Right lobe of liver (tissue), 6 donors: ENCODE measurements at places on chromosomes 12 and 14. TPM values are rescaled to one million over a fixed set of nuclear protein-coding genes. Genes with fewer than 3 reads are reported as not detected.

The CLEC7A gene
- total RNA-seq: 9.5 TPM

- no peaks in the 10 kb centered on the region for H3K36me3 ChIP-seq
- no peak overlapping the region for H3K4me3 ChIP-seq
- no peak overlapping the region for H3K27ac ChIP-seq
Measured at GRCh38 chr12:24921251-24922038, 27.5 kb downstream of the BCAT1 start.

DNA sequence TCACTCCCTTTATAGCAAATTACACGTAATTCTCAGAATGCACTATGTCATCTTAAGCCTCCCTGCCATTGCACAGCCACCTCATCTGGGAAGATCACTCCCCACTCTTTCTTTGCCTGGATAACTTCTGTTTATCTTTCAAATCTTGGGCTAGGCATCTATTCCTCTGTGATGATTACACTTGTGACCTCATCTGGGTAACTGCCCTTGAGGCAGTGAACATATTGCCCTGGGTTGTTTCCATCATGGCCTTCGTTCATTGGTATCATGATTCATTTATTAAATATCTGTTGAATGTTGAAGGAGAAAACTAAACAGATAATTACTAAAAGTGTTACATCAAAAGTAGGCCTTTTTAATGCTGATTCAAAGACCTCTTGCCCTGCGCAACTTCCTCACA lies 26.2 kb upstream of the PDE3A start:
- H3K27ac ChIP-seq: no peak overlapping the region
- no peaks in the 10 kb centered on the region for H3K27me3 ChIP-seq
- H3K4me3 ChIP-seq: no peak overlapping the region

GRCh38 chr12:63869656-63870055 lies 25.2 kb downstream of the SRGAP1 start:
- DNase-seq: no peak
- H3K27me3 ChIP-seq: no peaks in the 10 kb centered on the region
- no peaks in the 10 kb centered on the region for H3K4me1 ChIP-seq
- H3K27ac ChIP-seq: no peak overlapping the region
- H3K4me3 ChIP-seq: no peak overlapping the region

DNA sequence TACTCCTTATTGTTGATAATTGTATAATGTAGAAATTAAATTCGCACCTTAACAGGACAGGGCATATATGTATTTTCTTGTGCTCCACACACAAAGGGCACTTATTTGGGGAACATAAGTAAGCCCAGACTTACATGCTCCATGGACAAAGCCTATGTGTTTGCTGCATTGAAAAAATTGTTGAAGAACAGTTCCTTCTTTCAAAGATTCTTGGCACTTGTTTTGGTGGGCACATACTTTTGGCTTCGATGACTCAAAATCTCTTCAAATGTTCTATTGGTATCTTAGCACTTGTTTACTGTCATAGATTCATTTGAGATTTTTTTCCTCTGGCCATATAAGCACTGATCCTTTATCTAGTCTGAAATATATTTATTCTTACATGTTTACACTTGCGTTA lies 1.4 kb upstream of the MAP4K5 start:
- DNase-seq: no peak
- no peak overlapping the region for H3K4me3 ChIP-seq
- no peaks in the 10 kb centered on the region for H3K36me3 ChIP-seq
- H3K27me3 ChIP-seq: no peaks in the 10 kb centered on the region

DNA sequence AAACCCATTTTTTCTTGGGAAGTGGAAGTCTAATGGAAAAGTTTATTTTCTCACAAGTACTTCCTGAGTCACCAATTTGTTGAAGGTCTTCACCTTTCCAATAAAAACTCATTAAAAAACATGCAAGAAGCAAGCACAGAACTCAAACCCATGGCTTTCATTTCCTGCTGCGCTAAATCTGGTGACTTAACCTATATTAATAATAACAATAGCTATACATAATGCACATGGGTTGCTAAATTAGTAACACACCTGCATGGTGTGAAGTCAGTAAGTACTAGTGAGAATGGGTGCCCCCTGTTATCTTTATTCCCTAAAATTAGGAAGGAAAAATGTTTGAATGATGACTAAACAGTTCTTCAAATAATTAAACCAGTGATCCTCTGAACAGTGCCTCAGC lies 52.3 kb downstream of the PPP2R5C start:
- no peak overlapping the region for H3K4me3 ChIP-seq
- H3K27me3 ChIP-seq: no peaks in the 10 kb centered on the region
- no peak for DNase-seq
- no peak overlapping the region for H3K27ac ChIP-seq

- no peak overlapping the region for H3K27ac ChIP-seq
- no peaks in the 10 kb centered on the region for H3K27me3 ChIP-seq
- peaks cover 2% of the 10 kb centered on the region for H3K4me1 ChIP-seq
- H3K4me3 ChIP-seq: peak overlapping the region; percentile 41
- H3K36me3 ChIP-seq: peaks cover under 1% of the 10 kb centered on the region
- DNase-seq: peak; percentile 67
Measured at GRCh38 chr12:120584343-120585149, 3.3 kb upstream of the POP5 start.

GRCh38 chr14:101368629-101369028 lies 192.7 kb upstream of the DIO3 start:
- H3K36me3 ChIP-seq: no peaks in the 10 kb centered on the region
- no peak overlapping the region for H3K4me3 ChIP-seq

DNA sequence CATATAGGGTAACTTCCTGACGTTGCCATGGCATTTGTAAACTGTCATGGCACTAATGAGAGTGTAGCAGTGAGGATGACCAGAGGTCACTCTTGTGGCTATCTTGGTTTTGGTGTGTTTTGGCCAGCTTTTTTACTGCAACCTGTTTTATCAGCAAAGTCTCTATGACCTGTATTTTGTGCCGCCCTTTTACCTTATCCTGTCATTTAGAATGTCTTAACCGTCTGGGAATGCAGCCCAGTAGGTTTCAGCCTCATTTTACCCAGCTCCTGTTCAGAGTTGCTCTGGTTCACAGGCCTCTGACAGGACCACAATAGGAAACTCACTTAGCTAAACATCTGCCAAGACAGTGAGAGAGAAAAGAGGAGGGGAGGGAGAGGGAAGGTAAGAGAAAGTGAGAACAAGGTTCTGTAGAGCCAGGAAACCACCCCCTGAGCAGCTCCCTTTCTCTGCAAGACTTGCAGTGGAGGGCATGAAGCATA lies 64.8 kb upstream of the PLEKHG3 start:
- H3K27me3 ChIP-seq: no peaks in the 10 kb centered on the region
- no peaks in the 10 kb centered on the region for H3K36me3 ChIP-seq

DNA sequence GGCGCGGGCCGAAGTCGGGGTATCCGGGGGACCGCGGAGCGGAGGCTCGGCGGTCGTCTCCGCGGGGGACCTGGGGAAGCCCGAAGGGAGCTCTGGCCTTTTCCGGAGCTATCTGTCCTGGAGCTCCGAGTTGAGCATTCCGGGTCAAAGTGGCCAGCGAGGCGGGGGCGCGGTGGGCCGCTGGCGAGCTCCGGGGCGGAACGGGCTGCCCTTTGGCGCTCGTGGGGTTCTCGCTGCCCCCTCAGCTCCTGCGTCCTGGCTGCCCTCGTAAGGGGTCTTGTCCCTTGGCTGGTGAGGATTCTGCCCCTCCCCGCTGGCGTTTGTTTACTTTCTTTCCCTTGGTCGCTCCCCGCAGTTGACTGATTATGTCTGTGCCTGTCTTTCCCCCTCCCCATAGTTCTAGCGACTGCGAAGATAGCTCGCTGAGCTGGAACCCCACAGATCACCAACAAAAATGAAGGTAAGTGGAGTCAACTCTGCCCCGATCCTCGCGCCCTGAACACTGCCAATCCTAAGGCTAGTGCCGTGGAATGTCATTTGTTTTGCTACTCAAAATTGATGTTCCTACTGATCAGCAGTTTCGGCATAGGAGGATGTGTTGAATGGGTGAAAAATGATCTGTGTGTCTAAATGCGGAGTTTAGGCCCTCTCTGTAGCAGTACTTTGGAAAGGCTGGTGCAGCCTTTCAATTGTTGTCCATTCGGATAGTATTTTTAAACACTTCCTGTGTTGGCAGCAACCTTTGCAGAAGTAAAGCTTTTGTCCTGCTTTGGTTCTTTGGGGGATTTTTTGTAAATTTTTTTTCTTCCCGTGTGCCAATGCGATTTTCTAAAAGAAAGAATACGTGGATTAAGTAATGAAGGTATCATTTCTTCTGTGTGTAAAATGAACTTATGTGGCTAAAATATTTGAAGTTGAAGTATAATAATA lies 1.3 kb downstream of the ARID4A start:
- H3K27ac ChIP-seq: peak overlapping the region; percentile 96
- no peaks in the 10 kb centered on the region for H3K27me3 ChIP-seq
- H3K4me3 ChIP-seq: peak overlapping the region; percentile 96
- H3K36me3 ChIP-seq: peaks cover 5% of the 10 kb centered on the region
- no peaks in the 10 kb centered on the region for H3K4me1 ChIP-seq

DNA sequence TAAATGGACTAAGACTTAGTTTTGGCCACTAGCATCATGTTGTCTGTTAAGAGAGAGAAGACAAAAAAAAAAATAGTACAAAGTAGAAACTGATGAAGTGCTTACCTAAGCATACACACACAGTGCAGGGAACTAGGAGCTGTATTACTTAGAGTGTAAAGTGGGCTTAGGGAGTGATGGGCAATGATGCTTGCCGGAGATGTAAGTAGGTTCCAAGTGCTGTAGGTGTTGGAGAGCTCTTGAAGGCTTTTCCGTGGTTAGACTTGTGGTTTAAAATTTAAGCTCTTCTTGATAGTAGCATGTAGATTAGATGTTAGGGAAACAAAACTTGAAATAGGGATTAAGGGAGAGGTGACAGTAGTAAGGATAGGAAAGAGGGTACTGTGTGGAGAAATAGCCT lies 34.7 kb downstream of the MIA2 start:
- H3K4me1 ChIP-seq: no peaks in the 10 kb centered on the region
- H3K27me3 ChIP-seq: no peaks in the 10 kb centered on the region
- H3K27ac ChIP-seq: no peak overlapping the region
- DNase-seq: no peak

GRCh38 chr12:44837114-44837755 lies 38.9 kb downstream of the NELL2 start:
- H3K27ac ChIP-seq: no peak overlapping the region
- no peak for DNase-seq

GRCh38 chr12:28443337-28443736 lies 253.1 kb downstream of the CCDC91 start:
- no peaks in the 10 kb centered on the region for H3K27me3 ChIP-seq
- H3K27ac ChIP-seq: no peak overlapping the region
- no peaks in the 10 kb centered on the region for H3K36me3 ChIP-seq

DNA sequence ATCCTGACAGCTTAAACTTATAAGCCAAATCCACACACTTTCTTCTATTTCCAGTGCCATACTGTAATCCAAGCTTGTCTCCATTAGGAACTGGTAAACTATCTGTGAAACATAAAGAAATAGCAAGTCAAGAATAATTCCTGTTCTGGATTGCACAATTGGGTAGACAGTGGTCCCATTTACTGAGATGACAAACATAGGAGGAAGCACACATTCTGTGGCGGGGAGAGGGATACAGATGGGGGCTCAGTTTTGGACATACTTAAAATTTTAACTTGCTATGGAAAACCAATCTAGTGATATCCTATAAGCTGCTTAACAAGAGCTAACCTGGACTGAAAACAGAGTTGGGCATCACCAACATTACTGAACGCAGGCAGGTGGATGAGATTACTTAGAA lies 16.3 kb downstream of the MAP4K5 start:
- H3K4me3 ChIP-seq: no peak overlapping the region
- DNase-seq: no peak
- no peaks in the 10 kb centered on the region for H3K4me1 ChIP-seq
- no peaks in the 10 kb centered on the region for H3K36me3 ChIP-seq
- H3K27ac ChIP-seq: no peak overlapping the region
- no peaks in the 10 kb centered on the region for H3K27me3 ChIP-seq

DNA sequence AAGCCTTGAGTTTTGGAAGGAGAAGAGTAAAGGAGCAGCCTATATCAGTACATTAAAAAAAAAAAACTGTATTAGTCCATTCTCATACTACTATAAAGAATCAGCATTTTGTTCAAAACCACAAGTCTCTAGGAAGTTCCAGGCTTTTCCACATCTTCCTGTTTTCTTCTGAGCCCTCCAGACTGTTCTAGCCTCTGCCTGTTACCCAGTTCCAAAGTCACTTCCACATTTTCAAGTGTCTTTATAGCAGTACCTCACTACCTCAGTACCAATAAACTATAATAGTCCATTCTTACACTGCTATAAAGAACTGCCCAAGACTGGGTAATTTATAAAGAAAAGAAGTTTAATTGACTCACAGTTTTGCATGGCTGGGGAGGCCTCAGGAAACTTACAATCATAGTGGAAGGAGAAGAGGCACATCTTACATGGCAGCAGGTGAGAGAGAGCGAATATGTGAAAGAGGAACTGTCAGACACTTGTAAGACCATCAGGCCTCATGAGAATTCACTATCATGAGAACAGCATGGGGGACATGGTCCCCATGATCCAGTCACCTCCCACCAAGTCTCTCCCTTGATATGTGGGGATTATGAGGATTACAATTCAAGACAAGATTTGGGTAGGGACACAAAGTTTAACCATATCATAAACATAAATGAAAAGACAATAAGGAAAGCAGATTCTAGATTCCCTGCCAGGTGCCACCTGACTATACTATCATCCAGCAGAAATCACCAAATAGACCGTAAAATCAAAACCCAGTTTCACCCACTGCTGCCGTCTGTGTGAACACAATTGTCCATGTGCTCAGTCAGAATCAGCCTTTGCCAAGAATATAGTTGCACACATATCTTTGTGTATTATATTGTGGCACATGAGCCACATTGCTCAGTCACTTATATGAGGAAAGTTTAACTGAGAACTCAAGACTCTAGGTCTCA lies 27.8 kb downstream of the TOGARAM1 start:
- H3K4me1 ChIP-seq: no peaks in the 10 kb centered on the region
- no peak overlapping the region for H3K27ac ChIP-seq
- H3K27me3 ChIP-seq: no peaks in the 10 kb centered on the region
- H3K4me3 ChIP-seq: no peak overlapping the region
- no peaks in the 10 kb centered on the region for H3K36me3 ChIP-seq

DNA sequence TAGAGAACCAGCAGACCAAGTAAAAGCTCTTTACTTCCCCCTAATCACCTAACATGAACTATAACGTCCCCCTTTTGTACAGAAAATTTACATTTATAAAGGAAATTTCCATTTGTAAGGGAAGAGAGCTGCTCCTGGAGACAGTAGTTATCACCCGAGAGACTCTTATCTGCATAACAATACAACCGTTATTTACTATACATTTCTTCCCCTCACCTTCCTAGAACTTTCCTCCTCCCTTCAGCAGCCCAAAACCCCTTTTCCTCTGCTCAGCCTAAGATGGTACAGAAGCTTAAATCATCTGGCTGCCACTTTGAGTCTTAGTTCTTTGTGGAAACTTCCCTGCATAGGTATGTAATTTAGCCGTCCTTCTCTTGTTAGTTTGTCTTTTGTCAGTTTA lies 40.4 kb upstream of the ETV6 start:
- no peaks in the 10 kb centered on the region for H3K36me3 ChIP-seq
- H3K27me3 ChIP-seq: no peaks in the 10 kb centered on the region
- DNase-seq: no peak
- no peaks in the 10 kb centered on the region for H3K4me1 ChIP-seq

GRCh38 chr12:10243818-10244520 lies 31.3 kb downstream of the GABARAPL1 start:
- H3K4me1 ChIP-seq: no peaks in the 10 kb centered on the region
- H3K36me3 ChIP-seq: no peaks in the 10 kb centered on the region
- H3K27me3 ChIP-seq: no peaks in the 10 kb centered on the region
- H3K4me3 ChIP-seq: no peak overlapping the region

- H3K27me3 ChIP-seq: no peaks in the 10 kb centered on the region
- H3K4me1 ChIP-seq: peaks cover 22% of the 10 kb centered on the region
- H3K36me3 ChIP-seq: no peaks in the 10 kb centered on the region
- no peak for DNase-seq
Measured at GRCh38 chr12:124684971-124685688, 117.7 kb upstream of the NCOR2 start.

- no peak for DNase-seq
- no peaks in the 10 kb centered on the region for H3K36me3 ChIP-seq
- H3K4me1 ChIP-seq: peaks cover 15% of the 10 kb centered on the region
- H3K27me3 ChIP-seq: no peaks in the 10 kb centered on the region
Measured at GRCh38 chr14:50670196-50670865, 2.2 kb upstream of the SAV1 start.
